ELF-1 (cell line): ENCODE measurements at places on chromosomes 6 and 20.

DNA sequence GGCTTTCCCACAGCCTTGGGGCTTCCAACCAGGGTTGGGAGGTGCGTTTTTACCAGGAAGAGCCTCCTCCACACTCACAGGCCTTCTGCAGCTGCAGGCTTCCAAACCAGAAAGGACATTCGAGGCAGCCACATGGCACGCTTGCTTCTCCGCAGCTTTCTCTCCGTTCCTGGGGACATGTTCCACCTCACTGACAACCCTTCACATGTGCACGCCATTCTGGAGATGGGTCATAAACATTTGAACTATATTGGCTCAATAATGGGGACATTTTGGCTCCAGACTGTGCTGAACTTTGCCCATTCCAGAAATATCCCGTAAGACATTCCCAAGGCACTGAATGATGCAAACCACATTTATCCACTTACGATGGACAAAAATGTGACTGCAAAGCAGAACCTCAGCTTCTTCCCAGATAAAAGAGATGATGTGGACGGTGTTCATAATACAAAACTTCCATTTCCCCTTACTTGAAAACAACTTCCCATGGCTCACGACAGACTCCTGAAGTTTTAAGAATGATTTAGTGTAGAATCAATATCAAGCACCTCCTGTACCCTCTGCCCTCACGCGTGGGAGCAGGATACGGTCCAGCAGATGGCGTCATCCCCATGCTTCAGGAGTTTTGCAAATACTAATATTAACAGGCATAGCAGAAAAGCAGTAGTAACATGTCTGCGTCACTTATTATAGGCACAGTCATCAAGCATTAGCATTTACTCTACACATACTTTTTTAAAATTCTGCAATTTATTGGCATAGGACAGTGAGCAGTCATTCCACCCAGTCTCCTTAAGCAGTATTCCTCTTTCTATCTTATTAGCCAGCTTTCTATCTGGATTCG lies 25.4 kb upstream of the FOXF2 start:
- no peak for DNase-seq

DNA sequence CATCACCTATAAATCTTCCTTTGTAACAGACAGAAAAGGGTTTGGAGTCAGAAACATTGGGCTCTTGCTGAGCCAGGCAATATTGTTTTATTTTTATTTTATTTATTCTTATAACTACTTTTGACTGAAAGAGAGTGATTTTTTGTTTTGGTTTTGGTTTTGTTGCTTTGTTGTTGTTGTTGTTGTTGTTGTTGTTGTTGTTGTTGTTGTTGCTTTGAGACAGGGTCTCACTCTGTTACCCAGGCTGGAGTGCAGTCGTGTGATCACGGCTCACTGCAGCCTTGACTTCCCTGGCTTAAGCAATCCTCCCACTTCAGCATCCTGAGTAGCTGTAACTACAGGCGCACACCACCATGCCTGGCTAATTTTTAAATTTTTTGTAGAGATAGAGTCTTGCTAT lies 15.0 kb upstream of the SLC13A3 start:
- DNase-seq: no peak

- no peak for DNase-seq
These were observed 80.7 kb upstream of the CCDC167 start for GRCh38 chr6:37580176-37580955.

- no peak for DNase-seq
These were observed 199.4 kb downstream of the WDR27 start for GRCh38 chr6:169502445-169502844.

DNA sequence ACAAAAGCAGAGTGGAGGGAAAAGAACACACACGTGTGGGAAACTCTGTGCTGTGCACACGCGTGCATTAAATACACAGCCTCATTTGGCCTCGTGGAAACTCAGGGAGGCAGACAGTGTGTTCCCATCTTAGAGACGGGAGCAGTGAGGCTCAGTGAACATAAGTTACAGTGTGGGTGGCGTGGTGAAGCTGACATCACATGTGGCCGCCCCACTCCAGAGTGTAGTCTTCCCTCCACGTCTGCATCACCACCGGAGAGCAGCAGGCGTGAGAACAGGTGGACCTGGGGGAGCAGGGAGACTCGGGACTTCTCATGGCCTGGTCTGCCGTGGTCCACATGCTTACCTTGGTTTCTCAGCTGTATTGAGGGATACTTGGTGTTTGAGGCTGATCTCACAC lies 51.7 kb downstream of the THBS2 start:
- DNase-seq: no peak

- no peak for DNase-seq
These were observed 13.7 kb downstream of the PXT1 start for GRCh38 chr6:36428911-36429310.

DNA sequence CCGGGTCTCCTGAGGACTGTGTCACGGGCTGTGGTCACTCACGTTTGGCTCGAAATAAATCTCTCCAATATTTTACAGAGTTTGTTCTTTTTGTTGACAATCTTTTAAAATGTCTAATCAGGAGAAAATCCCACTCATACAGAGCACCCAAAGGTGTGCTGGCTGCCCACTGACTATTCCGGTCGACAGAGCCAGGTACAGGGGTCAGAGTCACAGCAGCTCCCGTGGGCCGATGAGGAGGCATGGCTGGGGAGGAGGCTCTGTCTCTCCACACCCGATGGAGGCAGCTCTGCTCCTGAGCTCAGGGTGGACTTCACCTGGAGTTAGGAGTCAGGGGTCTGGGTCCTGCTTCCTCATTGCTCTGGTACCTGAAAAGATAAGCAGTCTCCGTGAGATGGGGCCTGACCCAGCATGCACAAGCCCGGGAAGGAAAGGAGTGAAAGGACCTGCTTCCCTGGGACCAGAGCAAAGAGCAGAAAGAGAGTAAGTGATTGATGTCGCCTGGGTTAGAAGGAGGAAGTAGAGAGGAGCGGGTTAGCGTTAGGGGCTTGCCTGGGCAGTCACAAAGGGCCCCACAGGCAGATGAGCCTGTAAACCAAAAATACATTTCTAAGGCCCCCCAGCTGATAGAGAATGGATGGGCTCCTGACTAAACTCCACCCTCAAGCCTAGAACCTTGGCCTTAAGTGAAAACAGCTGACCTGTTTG lies 53.5 kb upstream of the UNC93A start:
- DNase-seq: no peak

DNA sequence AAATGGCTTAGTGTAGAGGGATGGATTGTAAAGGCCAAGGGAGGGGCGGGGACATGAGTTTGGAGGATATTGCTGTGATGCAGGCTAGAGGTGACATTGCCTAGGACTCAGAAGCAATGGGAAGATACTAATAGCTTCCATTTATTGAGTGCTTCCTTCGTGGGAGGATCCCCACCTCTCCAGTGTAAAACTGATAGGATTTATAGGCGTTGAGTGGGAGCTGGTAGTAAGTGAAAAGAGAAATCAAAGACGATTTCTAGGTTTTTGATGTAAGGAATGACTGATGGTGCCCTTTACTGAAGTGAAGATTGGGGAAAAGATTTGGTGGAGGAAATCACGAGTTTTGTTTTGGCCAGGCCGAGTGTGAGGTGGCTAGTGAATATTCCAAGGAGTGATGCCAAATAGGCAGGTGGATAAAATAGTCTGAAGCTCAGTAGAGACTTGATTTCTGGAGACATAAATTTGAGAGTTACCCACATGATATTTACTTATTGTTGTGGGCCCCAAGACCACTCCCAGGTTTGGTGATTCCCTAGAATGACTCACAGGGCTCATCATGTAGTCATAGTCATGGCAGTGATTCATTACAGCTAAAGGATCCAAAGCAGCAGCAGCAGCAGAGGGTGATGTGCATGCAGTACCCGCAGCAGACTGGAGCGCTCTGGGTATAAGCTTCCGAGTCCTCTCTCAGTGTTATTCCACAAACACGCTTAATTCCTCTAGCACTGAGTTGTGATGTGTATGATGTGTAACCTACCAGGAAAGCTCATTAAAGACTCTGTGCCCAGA lies 10.2 kb downstream of the RPRD1B start:
- peak; percentile 18 for DNase-seq
